ENCODE measurements at places on chromosomes 13 and 19.

DNA sequence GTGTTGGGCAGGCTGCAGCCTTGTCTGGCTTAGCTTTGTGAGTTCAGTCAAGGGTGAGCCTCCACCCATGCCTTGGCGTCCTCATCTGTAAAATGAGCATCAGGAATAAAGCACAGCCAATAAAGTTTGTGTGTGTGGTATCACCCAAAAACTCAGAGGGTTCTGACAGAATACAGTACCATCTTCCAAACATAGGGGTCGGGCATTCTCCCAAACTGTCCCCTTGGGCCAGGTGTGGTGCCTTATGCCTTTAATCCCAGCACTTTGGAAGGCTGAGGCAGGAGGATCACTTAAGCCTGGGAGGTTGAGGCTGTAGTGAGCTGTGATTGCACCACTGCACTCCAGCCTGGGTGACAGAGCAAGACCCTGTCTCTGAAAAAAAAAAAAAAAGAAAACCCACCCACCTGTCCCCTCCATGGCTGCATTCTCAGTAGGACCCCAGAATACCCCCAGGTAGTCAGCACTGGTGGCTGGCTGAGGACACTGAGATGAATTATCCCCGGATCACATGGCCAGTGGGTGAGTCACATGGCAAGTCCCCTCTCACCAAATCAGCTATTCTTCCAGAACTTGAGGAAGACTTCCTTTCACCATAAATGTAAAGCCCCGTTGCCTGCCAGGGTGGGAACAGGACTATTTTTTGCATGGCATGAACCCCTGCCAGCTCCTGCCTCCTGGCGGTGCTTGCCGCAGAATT, 18.6 kb downstream of the POP4 start:
- DNase-seq = no peak

- DNase-seq = no peak
Observed at GRCh38 chr13:76019421-76020044, 383.4 kb downstream of the LMO7 start.

GRCh38 chr13:98916403-98916802, 61.5 kb downstream of the DOCK9 start:
- DNase-seq = no peak

DNA sequence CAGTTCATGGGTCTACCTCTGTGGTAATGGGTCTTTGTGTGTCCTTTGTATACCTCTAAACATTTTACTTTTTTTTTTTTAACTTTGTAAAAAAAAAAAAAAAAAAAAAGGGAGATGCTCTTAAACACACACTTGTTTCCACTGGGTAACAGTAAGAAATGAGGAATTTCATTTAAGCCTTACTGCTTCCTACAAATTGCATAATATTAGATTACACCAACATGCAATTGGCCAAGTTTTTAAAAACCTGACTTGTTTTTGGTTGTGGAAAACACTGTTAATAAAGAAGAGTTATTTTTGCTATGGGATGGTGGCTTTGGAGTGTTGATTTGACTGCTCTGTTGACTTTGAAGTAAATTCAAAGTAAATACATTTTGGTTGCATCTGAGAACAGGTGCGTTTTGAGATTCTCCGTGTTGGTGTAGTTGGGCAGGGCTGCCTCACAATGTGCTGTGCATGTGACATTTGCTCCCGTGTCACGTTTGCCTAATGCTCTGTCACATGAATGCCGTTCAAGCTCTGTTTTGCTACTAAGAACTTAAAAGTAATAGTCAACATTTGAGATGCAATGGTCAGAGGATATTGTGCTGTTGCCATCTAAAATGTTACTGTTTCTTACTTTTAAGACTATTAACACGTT, 202.4 kb downstream of the LMO7 start:
- no peak for DNase-seq

GRCh38 chr13:30551189-30551588, 66.5 kb upstream of the USPL1 start:
- no peak for DNase-seq

GRCh38 chr19:35011737-35012682, 11.9 kb downstream of the GRAMD1A start:
- no peak for DNase-seq

- DNase-seq = no peak
Observed at GRCh38 chr19:29365836-29366417, 153.0 kb upstream of the UQCRFS1 start.

- peak; percentile 98 for DNase-seq
Observed at GRCh38 chr19:35757749-35758608, at the start of gene PROSER3. PROSER3 (plus strand) TSS chr19:35758176; CDS start chr19:35758216, 40 bp downstream.

DNA sequence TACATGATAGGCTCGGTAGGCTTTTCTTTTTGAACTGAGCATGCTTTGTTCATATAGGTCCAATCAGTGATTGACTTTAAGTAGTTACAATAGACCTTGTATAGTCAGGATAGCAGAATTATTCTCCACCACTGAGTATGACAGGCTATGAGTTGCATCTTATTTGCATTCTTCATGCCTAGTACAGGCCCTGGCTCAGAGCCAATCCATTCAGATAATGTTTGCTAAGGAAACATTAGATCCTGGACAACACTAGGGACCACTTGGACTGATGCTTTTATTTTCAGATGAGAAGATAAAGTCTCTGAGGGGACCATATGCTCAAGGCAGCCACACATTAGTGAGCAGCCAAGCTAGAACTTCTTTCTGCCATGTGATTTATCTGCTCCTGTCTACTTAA, 133.9 kb downstream of the KL start:
- DNase-seq = no peak

DNA sequence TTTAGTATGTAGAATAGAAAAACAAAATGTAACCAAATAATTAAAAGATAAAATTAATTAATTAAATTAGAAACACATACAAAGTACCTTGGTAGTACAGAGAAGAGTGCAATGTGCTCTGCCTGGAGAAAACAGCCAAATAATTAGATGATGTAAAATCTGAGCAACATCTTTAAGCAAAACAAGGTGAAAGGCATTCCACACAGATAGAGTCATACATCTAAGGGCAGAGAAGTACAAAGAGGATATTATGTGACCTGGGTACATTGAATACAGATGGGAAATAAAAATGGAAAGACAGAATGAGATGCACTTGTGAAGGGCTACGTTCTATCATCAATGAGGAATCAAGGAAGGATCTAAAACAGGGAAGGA, 25.2 kb upstream of the FNDC3A start:
- no peak for DNase-seq

GRCh38 chr13:44930963-44931623, 58.2 kb downstream of the NUFIP1 start:
- DNase-seq = no peak

GRCh38 chr19:13611596-13611995, 105.3 kb upstream of the CACNA1A start:
- DNase-seq = no peak

DNA sequence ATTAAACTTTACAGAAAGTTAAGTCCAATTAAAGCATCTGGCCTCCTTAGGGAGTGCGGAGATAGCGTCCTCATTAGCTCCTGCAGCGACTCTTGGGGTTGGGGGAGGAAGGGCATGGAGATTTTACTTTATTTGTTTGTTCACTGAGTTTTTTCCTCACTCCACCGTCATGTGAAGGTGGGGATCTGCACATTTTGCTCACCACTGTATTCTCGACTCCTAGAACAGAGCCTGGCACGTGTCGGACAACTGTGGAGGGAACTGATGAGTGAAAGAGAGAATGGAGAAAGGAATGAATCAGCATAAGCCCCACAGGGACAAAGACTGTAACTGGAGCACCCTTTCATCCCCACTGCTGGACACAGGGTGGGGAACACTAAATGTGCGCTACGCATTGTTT, 205.1 kb upstream of the TSHZ3 start:
- no peak for DNase-seq

GRCh38 chr19:6481541-6482342, at the start of gene DENND1C:
DENND1C (minus strand) TSS chr19:6481787; CDS start chr19:6481695, 92 bp downstream.
- no peak for DNase-seq

DNA sequence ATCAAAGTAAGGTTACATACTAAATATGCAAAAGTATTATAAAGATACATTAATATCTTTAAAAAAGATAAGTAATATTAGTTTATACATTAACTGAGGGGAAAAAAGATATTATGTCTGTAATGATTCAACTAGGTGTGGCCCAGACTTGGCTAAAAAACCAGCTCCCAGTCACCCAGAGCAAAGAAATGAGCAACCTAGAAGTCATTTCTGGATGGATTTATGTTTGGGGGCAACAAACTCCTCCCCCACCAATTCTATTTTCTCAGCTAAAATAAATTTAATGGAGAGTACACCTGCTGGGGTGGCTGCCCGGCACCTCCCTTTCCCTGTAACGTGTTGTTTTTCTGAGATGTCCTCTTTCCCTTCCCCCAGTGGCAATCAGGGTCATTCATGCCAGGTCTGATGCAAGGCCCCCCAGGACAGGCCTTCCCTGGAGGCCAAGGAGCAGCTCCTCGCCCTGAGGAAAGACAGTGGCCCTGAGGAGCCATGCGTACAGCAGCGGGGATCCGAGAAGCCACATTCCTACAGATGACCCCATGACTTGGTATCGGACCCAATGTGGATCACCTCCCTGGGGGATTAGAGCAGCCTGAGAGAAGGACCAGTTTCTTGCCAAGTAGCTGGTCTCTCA, 78.6 kb upstream of the DOCK9 start:
- no peak for DNase-seq

DNA sequence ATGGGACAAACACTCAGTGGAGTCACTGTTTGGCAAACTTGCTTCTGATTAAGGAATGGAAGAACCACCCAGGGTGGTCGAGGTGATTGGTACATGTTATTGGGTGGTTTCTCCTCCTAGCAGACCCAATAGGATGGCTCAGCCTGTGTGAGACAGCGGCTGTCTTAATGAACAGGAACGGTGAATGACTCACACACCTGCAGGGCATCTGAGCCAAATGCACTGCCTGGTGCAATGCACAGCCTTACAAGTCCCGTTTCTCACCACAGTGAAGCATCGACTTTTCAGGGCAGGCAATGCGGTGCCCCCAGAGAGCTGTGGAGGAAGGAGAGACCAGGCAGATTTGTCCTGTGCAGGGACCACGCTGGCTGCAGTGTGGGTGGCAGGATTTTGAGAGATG, 238.5 kb downstream of the FGF9 start:
- no peak for DNase-seq

DNA sequence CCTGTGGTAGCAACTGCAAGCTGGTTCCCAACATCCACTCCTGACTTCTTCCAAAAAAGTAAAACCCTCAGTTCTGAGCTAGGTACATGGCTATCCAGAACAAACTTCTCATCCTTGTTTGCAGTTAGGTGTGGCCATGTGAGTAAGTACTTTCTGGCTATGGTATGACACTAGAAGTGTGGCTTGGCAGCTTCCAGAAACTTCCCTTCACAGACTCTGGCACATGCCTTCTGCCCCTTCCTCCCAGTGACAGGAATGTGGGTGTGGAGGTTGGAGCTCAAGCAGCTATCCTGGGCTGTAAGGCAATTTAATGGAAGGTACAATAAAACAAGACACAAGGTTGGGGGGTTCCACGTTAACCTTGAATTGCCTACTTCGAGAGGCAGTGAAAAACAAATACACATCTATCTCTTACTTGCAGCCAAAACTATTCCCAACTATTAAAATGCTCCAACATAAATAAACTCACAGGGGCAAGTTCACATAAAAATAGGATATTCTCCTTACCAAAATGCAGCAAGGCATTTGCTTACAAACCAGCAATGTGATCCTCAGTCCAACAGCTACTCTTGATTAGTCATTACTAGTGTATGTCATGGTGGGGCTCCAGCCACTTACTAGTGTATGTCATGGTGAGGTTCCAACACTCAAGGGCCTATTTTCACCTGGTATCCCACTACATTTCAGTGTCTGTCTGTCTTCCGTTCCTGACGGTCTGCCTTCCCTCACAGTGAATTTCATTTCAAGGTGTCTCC, 3.1 kb downstream of the SMG9 start:
- no peak for DNase-seq

GRCh38 chr13:97298816-97299215, 76.7 kb downstream of the MBNL2 start:
- no peak for DNase-seq

DNA sequence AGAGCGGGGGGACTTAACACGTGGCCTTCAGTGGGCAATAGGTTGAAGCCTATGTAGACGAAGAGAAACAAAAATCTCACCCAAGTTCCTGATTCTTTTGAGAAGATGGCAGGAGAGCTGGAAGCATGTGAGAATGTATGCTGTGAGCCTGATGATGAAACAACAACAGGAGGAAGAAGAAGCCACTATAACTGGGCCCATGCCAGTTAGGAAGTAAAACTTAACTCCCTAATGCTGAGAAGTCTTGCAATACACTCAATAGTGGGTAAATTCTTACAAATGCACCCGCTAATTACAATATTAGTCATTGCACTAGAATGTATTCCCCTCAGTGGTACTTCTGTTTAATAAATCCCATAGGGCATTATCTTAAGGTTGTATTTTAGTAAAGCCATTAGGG, 9.1 kb downstream of the PCDH17 start:
- no peak for DNase-seq

DNA sequence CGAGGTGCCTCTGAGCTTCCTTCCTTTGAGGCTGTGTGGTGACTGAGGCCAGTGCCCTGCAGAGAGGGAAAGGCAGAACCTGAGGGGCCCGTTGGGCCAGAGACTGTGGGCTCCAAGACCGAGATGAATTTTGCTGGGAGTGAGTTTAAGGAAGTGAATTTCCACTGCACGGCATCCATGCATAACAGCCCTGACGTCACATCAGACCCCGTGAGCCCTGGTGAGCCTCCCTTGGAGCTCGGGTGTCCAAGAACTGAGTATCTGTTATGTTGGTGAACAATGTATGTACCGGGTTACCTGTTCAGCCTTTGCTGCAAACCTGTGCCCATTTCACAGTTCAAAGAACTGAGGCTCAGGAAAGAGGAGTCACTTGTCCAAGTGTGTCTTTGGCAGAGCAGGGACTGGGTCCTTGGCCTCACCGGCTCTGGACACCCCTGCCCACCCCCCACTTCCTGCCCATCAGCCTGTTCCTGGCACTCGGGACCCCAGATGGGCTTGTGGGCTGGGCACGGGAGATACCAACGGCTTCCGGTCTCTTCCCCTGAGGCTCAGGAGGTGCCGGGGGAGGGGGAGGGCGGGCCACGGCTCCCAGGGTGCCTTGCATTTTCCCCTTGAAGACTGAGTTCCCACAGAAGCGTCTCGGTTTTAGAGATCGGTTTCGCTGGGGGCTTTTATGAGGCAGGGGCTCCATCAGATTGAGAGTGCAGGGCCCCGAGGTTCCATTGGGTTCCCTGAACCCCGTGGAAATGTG, 33.7 kb downstream of the NFILZ start:
- no peak for DNase-seq

DNA sequence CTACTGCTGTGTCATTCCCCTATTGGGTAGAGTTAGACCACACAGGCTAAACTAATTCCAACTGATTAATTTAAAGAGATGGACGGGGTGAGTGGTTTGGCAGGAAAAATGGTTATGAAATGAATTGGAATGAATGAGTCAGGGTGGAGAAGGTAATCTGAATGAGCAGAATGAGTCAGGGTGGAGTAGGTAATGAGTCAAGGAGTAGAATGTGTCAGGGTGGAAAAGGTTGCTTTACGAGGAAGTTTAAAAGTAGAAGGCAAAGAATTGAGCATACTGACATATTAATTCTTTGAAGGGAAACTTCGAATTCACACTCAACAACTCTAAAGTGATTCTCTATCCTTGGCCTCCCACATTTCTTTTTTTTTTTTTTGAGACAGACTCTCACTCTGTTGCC, 12.7 kb upstream of the ZNF121 start:
- DNase-seq = no peak

- no peak for DNase-seq
Observed at GRCh38 chr13:83503424-83503823, 378.9 kb downstream of the SLITRK1 start.

GRCh38 chr19:39832341-39833083, 1.4 kb downstream of the DYRK1B start:
- no peak for DNase-seq

GRCh38 chr13:70817576-70817975, 709.3 kb upstream of the KLHL1 start:
- DNase-seq = no peak

All from NCI-H1436 (cell line).